Dorsolateral prefrontal cortex (tissue), 122 donors: ENCODE measurements at places on chromosomes 13 and 19. TPM values are rescaled to one million over a fixed set of nuclear protein-coding genes. Genes with fewer than 3 reads are reported as not detected.

The ZNF77 gene
- 4.1 TPM for total RNA-seq

The IRGC gene
- total RNA-seq = not detected

The IGFL2 gene
- total RNA-seq = 2.2 TPM

The FBXO27 gene
- total RNA-seq = 35.5 TPM

The ZNF560 gene
- total RNA-seq = not detected
